ENCODE measurements at places on chromosomes 4 and X. TPM values are rescaled to one million over a fixed set of nuclear protein-coding genes. Genes with fewer than 3 reads are reported as not detected.

GRCh38 chr4:86688026-86688425, 93.9 kb downstream of the PTPN13 start:
- no peak for DNase-seq

Gene STARD8
- 6.5 TPM for total RNA-seq

DNA sequence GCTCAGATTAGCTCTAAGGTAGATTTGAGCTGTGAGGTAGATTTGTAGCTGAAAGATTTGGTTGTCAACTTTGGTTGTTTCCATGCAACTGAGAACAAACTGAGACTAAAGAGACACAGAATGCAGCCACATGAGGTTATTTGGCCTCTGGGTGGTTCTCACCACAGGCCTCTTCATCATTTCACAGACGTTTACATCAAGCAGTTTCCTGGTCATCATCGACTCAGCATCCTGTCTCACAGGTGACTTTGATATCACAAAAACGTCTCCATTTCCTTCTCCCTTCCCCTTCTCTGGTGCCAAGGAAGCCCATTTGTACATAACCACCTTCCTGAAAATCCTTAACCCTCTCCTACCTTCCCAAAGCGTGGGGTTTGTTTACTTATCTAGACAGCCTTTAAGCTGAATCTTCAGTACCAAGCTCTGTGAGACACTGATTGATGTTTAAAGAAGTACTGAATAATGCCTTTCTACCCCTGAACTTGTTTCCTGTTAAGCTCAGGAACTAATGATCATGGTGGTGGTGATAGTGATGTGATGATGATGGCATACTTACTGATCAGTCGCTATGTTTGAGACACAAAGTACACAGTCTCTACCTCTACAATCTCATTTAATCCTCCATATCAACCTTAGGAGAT, 81.9 kb downstream of the FAM114A1 start:
- DNase-seq, result no peak

- DNase-seq, result no peak
These were observed 16.0 kb downstream of the ZNF185 start for GRCh38 chrX:152913910-152914309.

Gene CPLX1
- total RNA-seq, result 0.48 TPM

- DNase-seq, result no peak
These were observed 64.1 kb downstream of the NEUROG2 start for GRCh38 chr4:112451831-112452230.

DNA sequence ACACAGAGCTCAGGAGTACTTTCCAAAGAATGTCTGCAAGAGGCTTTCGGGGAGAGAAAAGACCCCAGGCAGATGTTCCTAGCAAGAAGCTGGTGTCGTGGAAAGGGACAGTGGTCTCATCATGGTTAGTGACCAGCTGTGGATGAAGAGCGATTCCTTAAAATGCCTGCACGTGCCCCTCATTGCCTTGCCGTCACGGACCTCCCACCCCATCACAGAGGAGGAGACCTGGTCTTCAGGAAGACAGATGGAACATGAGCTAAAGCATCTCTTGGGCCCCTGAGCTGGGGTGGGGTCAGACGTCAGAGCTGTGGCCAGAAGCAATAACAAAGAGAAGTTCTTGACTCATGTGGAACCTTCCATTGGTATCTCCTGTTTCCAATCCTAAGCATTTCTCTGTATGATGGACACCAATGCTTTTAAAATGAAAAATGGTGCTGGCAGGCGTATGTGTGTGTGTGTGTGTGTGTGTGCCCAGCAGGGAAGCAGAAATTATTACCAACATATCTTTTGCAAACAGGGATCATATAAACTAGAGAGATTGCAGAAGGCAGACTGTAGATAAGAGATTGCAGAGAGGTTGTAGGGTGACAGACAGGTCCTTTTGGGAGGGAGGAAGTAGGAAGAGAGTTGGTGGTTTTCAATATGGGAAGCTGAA, 25.2 kb upstream of the ASMTL start:
- no peak for DNase-seq

Gene ZNF827
- total RNA-seq, result 20.2 TPM

- DNase-seq, result no peak
These were observed 72.9 kb upstream of the TNIP3 start for GRCh38 chr4:121237069-121237399.

- DNase-seq, result no peak
These were observed 39.2 kb downstream of the FMR1NB start for GRCh38 chrX:148020329-148020728.

DNA sequence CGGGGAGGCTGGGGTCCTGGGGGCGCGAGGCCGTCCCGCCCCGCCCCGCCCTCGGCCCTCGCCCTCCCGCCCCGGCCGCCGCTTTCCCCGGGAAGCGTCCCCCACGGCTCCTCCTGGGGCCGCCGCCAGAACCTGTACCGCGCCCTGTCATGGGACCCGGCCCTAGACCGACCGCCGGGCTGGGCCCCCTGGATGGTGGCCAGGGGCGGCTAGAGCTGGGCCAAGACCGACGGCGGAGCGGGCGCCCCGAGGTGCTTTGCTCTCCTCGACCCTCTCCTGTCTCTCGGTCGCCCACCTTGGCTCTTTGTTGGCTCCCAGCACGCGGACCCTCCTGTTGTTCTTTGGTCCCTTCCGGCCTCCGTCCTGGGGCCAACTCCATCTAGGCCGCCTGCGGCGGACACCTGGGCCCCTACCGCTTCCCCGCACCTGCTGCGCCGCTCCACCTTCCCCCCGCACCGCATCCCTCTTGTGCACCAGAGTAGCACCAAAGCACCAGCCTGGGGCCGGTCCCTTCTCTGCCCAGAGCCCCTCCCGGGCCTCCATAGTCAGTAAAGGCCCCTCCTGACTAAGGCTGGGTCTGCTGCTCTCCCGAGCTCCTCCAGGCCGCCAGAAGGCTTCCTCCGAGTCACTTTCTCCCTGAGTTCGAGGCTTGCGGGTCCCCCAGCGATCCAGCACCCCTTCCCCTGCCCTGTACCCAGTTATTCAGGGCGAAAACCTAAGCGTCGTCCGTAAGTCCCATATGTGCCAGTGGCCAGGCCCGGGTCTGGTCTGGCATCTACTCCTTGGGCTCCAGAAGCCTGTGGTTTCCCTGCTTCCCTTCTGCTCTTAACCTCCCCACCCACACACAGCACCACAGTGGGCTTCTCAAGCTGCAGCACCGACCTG, 587 bp downstream of the TACC3 start:
- no peak for DNase-seq

DNA sequence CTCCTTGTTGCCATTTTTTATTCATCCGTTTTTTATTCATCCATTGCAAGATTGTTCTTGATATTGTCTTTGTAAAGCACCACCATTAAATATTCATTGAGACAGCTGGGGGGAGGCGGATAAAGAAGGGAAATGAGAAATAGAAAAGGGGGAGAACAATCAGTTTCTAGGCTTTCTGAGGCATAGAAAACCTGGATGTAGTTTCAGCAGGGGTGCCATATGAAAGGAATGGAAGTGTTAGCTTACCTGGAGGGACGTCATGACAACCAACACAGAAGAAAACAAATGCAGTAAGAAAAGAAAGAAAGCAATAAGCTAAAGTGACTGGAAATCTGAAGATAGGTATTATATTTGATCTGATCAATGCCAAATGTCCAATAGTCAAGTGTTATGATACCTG, 276.1 kb downstream of the GASK1B start:
- DNase-seq, result no peak

Gene PPEF2
- total RNA-seq, result not detected

- DNase-seq, result no peak
These were observed 252.3 kb downstream of the ARHGAP10 start for GRCh38 chr4:147984065-147984777.

GRCh38 chrX:43876680-43877079, 5.6 kb downstream of the MAOB start:
- DNase-seq, result no peak

- DNase-seq, result no peak
These were observed 2.2 kb downstream of the SOX3 start for GRCh38 chrX:140502491-140503237.

- no peak for DNase-seq
These were observed 693 bp downstream of the OCIAD1 start for GRCh38 chr4:48831532-48832030.

Gene PAGE2B
- not detected for total RNA-seq

GRCh38 chr4:88775529-88775928, 77.9 kb upstream of the NAP1L5 start:
- no peak for DNase-seq

- DNase-seq, result no peak
These were observed 83.7 kb upstream of the F9 start for GRCh38 chrX:139446832-139447231.

GRCh38 chr4:153684182-153684970, at the start of gene TLR2:
TLR2 (plus strand) TSS chr4:153684280; CDS start chr4:153702908, 18,628 bp downstream.
- DNase-seq, result no peak

Gene SASH3
- total RNA-seq, result 2.6 TPM

Gene PDE5A
- 473 TPM for total RNA-seq

DNA sequence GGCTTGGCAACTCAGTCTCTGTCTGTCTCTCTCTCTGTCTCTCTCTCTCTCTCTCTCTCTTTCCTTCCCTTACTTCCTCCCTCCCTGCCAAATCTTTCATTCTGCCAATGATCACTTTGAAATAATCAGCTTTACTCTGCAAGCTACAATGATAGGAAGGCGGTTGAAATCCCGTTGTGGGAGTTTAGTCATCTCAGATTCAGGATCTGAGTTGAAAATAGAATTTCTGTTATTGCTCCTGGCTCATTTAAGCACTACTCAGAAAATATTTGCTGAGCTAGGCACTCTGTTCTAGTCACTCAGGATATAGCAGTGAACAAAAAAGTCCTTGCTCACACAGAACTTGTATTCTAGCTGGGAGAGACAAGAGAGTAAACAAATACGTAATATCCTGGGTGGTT, 56.3 kb upstream of the DCTD start:
- no peak for DNase-seq

DNA sequence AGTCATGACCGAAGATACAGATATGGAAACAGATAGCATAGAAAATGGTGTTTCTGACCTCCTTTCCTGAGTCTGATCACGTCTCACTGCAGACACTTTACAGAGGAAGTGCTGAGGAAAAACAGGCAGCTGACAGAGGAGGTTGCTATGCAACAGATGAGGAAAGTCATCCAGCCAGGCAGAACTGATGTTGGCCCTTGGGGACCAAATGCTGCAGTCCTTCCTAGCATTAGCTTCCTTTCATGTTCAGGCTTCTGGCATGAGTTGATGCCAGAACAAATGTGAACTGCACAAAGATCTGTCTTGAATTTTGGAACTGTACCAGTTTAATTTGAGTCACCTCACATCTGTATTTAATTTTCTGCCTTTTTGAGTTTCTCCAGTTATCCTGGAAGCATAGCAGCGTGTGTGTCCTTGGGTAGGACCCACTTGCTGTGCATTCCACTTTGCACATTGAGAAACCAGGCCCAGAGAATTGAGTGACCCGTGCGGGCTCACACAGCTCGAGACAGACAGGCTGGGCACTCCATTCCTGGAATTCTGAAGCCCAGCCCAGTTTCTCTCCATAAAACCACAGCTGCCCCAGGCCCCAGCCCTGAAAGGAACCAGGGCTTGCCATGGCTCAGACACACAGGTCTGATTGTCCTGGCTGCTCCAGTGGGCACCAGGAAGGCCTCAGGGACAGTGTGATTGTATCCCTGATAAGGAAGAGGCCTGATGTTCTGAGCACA, 1.4 kb upstream of the MAGED1 start:
- no peak for DNase-seq

- no peak for DNase-seq
These were observed 202.9 kb downstream of the CFAP299 start for GRCh38 chr4:80538276-80538926.

Gene BEX2
- 6.2 TPM for total RNA-seq

- no peak for DNase-seq
These were observed 80.3 kb downstream of the SYTL5 start for GRCh38 chrX:38086451-38087215.

Gene CSN2
- not detected for total RNA-seq

GRCh38 chr4:11299016-11299415, 129.7 kb downstream of the HS3ST1 start:
- DNase-seq, result no peak

DNA sequence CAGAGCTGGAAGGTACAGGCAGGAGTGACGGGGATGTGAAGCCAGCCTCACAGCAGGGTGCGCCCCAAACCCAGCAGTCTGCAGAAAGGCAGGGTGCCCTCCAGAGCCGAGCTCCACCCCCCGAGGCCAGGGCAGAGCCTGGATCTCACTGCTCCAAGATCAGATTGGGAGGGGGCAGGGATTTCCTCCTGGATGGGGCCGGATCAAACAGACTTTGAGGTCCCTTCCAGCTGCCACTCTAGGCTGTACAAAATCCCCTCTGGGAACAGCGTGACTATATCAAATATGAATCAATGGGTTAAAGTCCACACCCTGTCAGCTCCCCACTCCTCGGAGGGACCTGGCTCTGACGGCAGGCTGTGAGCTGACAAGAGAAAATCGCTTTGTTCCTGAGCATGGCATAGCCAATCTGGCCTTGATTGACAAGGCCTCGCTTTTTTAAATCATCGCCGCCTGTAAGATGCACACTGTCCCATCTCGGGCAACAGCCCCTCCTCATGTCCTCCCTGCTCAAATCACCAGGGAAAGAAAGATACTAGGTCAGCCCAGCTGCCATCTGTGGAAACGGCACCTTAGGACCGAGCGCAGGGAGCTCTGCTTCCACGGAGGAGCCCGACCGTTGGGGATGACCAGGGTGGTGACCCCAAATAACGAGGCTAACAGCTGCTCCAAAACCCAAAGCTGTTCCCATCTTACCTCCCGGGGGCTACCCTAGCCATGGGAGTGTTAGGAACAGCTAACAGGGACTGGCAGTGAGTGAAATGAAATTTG, 39.9 kb downstream of the PSAPL1 start:
- no peak for DNase-seq

DNA sequence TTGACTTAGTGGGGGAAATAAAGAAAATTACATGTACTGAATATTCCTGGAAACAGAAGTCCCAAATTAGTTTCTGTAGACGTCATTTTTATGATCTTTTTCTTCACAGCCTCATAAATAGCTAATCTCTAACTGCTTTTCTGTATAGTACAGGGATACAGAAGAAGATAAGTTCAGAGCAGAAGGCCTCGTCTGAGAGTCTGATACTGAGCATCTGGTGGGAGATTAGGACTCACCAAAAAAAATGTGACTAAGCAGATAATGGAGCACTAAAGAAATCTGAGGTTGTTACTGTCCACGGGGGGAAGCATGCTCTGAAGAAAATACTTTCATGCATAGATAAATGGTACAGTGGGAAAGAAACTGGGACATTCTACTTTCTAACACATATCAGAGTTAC, 115.3 kb upstream of the TRPC5 start:
- DNase-seq, result no peak

DNA sequence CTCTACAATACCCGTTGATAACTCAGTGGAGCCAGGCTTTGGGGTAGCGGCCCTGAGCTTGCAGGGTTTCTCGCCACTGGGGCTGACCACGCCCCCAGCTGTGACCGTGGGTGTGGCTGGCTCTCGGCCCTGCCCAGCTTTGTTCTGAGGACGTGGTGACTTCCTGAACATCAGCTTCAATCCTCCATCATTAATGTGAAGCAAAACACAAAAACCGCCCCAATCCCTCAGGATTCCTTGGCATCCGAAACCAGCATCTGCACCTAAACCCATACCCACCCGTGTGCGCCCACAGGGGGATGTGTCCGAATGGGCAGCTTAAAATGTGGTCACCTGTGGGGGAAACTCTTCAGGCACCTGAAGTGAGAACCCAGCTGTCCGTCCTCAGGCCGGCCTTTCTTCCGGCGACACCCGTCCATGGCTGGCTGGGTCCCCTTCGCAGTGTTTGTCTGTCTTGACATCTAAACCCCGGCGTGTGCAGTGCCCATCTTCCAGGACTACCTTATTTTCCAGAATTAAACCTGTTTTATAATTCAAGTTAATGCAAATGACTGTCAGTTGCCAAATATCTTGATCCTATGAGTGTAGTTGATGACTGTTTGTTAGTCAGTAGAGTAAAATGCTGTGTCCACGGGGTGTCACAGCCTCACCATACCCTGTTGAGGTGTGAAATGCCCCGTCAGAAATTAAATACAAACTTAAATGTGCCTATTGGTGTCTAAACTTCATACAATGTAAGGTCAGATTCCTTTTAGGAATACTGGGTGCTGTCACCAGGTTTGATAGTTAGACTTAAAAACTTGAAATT, 27.3 kb downstream of the NELFA start:
- DNase-seq, result no peak
